Suprapubic skin (tissue), 4 donors: ENCODE measurements at places on chromosomes 5 and 9. TPM values are rescaled to one million over a fixed set of nuclear protein-coding genes. Genes with fewer than 3 reads are reported as not detected.

LCN9 gene
- not detected for total RNA-seq

CRB2 gene
- total RNA-seq = not detected

CDH12 gene
- total RNA-seq = 2.8 TPM

RNF145 gene
- total RNA-seq = 57.0 TPM

STK32A gene
- 27.4 TPM for total RNA-seq

CDH6 gene
- total RNA-seq = 1.8 TPM

GADD45G gene
- total RNA-seq = 6.2 TPM

SLC4A9 gene
- total RNA-seq = not detected

PCDHGA2 gene
- total RNA-seq = 3.2 TPM

OR1N2 gene
- total RNA-seq = not detected
